ENCODE measurements at places on chromosomes 3 and 15. TPM values are rescaled to one million over a fixed set of nuclear protein-coding genes. Genes with fewer than 3 reads are reported as not detected.

DNA sequence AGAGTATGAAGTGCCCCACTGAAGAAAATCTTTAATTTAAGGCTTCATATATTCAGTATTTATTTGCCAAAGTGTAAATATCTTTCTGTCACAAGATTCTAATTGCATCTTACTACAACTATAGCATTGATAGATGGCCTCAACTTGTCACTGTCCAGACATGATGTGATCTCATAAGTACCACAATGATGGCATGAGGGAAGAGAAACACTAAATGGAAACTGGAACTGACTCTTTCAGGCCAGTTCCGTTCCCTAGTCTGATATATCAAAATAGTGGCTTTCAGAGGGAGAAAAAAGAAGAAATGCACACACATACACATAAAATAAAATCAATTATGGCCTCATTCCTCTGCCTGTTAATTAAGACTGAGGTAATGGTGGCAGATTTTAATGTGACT, 615.7 kb downstream of the TBL1XR1 start:
- DNase-seq, result no peak

GRCh38 chr15:72340366-72340765, 20.4 kb upstream of the CELF6 start:
- DNase-seq, result no peak

GRCh38 chr3:166478356-166478755, 641.1 kb upstream of the BCHE start:
- no peak for DNase-seq

GRCh38 chr3:118435851-118436350, 598.7 kb downstream of the IGSF11 start:
- DNase-seq, result no peak

- DNase-seq, result no peak
These were observed 750.6 kb downstream of the CADM2 start for GRCh38 chr3:85709346-85709892.

DNA sequence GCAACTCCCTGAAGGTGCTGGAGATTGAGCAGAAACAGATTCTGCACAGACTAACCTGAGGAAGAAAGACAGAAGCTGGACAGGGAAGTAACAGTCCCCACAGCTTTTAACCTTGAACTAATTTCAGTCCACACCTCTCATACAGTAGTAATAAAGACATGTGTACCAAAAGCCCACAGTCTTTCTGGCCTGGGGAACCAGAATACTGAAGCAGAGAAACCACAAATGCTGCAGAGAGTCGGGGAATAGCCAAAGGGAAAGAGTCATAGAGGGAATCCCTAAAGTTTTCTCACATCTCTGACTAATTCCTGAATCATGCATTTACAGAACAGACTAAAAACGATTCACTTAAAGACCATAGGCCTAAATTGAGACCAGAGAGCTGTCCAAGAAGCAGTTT, 503.4 kb upstream of the NECTIN3 start:
- no peak for DNase-seq

GRCh38 chr15:95845862-95846515, 484.5 kb upstream of the NR2F2 start:
- DNase-seq, result peak; percentile 33

DNA sequence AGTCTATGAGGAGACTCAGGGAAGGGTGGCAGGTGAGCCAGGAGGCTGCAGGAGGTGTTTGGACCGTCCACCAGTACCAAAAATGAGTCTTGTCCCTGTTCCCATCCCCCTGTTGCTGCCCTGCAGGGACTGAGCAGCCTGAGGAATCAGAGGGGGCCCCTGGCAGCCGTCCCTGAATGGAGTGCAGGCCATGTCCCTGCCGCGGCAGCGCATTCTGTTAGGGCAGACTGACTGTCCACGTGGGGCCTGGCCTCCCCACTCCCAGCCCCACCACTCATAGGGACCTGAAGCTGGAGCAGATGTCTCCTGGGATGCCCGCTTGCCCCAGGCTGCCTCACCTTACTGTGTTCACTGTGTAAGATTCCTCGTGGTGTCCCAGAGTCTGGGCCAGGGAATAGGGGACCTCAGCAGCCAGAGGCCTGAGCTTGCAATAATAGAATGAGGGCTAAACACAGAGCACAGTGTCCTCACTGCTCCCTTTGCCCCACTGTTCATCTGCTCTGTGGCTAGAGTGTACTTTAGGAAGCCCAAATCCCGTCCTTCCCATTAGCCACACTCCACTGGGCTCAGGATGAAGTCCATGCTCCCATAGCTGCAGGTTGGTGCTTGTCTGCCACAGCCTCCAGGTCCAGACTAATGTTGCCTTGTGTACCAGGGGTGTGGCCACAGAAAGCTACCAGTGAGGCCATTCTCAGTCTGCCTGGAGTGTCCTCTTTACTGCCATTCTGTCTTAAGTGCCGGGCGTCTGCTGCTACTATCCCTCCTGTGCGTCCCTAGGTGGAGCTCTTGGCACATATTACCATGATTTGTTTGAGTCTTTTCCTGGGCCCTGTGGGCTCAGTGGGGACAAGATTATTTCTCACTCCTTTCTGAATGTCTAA, 63.2 kb downstream of the HCN4 start:
- DNase-seq, result peak; percentile 18

DNA sequence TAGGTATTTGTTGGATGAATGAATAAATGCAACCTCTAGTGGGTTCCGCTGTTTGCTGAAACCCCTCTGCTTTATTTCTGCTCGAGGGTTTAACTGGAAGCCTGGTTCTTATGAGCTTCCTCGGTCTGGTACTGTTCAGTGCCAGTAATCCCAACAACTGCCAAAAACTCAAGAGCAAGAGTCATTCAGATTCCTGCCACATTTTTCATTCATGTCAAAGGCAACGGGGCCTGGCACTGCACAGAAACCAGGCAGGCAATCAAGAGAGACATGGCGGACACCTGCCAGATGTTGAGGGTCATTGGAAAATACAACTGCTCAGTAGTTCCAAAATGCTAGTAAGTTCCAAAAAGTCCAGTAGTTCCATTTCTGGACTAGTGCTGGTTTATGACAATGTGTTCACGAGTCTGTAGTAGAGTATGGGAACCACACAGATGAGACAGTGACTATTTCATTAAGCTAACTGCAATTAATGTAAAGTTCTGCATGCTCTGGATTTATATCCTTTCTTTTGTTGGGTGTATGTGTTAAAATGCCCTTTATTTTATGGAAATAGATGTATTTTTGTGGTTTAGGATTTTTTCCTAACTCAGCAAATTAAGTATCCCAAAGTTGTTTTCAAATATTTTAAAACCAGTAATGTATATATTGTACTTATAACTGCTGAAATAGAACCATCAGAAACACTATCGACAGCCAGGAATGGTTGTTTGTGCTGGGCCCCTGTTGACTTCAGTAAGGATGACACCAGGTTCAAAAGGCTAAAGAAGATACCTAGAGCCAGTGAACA, 22.7 kb upstream of the TMEM41A start:
- DNase-seq, result no peak

DNA sequence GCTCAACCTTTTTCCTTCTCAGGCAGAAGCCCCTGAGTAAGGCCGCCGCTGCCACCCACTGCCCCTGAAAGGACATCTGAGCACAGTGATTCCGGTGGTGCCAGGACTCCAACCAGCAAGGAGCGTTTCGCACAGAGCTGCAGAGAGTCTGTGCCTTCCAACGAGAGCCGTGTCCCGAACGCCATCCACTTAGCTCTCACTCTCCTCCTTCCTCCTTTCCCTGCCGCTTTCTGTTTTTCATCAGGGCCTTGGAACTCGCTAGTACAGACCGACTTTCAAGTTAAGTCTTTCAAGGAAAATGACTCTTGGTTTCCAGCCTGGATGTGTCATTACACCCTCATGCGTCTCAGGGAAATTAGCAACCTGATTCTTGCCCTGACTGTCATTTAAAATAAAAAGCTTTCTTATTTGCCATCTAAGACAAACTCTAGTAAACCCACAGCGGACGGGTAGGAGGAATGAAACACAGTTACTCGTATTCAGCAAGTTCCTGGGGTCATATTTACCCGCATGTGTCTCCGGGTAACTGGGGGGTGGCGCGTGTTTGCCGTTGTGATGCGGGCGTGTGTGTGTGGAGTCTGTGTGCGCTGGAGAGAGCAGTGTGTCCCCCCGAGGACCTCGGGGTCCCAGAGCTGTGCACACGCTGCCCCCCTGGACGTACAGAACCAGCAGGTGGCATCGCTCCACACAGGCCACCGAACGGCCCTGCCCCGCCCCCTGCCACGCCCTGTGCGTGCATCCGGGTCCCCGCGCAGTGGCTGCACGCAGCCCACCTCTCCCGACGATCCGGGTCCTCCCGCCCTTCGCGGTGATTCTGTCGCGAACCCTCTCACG, 30.4 kb upstream of the ALDH1A3 start:
- peak; percentile 20 for DNase-seq

DNA sequence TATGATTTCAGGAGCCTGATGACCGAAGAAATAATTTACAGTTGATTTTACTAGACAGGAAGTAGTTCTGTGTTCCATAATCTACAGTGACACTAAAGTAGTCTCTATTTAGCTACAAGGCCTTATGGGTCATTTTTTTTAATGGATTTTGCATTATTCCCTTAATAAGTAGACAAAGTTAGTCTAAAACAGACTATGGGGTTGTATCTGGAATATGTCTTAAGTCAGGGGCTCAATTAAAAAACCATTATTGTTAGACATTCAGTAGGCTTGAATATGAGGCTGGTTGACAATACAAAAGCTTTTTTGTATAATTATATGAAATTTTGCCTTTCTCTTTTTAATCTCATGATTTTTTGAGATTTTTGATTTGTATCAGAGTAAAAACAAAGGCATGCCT, 820.0 kb upstream of the SEMA6D start:
- no peak for DNase-seq

- peak; percentile 63 for DNase-seq
These were observed 53.1 kb downstream of the CACNA2D2 start for GRCh38 chr3:50450209-50450921.

Gene KIF7
- 12.3 TPM for polyA plus RNA-seq

Measured in right lung (tissue), 10 donors.